ENCODE measurements at places on chromosomes 11 and 22.

- no peak for DNase-seq
Measured at GRCh38 chr11:68689737-68690625, 5.6 kb downstream of the GAL start.

DNA sequence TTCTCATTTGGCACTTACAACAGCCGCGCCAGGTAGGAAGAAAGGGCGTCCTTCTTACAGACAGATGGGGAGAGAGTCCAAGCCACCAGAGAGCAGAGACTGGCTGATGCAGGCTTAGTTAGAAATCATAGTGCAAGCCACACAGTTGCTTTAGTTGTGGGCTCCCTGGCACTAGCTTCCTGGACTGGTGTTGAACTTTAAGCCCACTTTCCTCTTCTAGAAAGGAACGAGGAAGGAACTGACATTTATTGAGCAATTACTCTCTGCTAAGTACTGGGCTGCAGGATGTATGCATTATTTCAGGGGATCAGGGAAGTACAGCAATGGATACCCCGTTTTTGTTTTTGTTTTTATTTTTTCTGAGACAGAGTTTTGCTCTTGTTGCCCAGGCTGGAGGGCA lies 3.0 kb downstream of the BACE1 start:
- DNase-seq: no peak

GRCh38 chr22:48371391-48371790 lies 1456.3 kb downstream of the BRD1 start:
- no peak for DNase-seq

- DNase-seq: no peak
Measured at GRCh38 chr11:110509472-110509871, 79.7 kb downstream of the FDX1 start.

- no peak for DNase-seq
Measured at GRCh38 chr11:22554221-22554620, 71.4 kb downstream of the FANCF start.

- DNase-seq: no peak
Measured at GRCh38 chr11:72834905-72835304, 20.7 kb downstream of the ATG16L2 start.

Data from activated naive CD4-positive, alpha-beta T cell (primary cell).